ENCODE measurements at places on chromosomes 2 and 18.

DNA sequence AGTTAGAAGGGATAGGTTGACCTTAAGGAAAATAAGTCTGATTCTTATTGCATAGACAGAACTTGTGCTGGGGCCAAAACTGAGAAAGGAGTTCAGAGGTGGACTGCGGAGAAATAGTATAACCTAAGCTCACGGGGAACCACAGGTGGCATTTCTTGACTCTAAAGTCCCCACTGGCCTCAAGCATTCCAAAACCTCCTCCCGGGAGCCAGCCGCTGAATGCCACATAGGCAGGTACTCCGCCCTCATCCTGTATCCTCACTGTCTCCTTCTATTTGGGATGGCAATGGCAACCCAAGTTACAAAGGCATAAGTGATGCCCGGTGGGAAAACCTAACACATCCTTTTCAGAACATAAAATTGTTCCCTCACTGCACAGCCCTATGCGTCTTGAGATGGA lies 173.0 kb downstream of the SP3 start:
- DNase-seq, result no peak

- DNase-seq, result no peak
Measured at GRCh38 chr2:58891828-58892377, 650.8 kb upstream of the FANCL start.

GRCh38 chr2:128510701-128511397 lies 192.2 kb upstream of the HS6ST1 start:
- no peak for DNase-seq

- DNase-seq, result no peak
Measured at GRCh38 chr2:74860521-74860920, 26.6 kb downstream of the HK2 start.

- no peak for DNase-seq
Measured at GRCh38 chr2:215454519-215455246, 18.8 kb upstream of the FN1 start.

DNA sequence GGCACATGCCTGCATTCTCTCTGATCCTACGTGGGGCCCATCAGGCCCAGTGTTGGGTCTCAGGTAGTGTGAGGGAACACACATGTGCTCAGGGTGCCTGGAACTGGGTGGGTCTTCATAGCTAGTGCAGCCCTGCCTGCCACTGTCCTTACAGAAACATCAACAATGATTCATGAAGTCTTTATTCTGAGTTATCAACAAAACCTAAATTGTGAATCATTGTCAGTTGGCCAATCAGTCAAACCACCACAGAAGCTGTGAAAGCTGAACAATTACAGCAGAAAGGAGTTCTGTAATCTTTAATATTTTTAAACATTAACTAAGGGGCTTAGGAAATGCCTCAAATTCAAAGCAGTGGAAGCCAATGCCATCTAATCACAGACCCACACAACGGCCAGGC lies 82.8 kb upstream of the ZNF521 start:
- DNase-seq, result no peak

DNA sequence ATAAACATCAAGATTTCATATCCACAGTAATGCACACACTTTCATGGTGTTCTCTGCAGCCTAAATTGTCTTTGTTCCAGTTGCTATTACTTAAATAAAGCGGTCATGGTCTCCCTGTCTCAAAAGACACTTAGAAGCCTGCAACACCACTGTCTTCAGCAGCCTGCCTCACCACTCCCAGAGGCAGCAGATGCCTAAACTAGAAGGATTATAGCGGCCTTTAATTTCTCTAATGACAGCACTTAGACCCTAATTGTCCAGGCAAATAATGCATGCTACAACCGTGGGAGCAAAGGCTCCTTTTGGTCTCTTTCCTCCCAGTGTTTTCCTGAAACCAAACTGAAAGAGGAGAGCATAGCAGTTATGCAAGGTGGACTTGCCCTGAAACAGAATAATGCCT lies 248.8 kb upstream of the SLC39A10 start:
- no peak for DNase-seq

DNA sequence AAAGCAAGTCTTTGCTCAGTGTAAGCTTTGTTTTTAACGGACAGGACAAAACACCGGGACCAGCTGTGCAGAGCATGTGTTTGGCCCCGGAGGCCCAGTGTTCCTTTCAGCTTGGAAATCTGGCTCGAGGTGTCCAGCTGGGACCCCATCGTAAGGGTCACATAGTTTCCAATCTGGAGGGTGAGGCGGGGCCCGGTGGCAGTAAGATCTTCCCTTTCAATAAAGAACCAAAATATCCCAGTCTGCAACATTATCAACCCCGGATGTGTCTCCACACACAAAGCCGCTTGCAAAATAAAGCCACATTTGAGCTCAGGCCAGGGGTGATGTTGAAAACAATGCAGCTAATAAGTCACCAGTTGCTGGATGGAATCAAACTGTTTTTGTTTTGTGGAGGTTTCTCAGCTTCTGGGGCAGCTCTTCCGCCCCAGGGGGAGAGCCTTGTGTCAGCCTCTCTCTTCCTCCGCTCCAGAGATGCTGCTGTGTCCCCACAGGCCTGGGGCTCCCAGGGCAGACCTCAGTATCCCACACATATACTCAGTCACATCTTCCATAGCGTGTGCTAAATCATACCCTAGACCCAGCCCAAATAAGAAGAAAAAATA lies 138.6 kb upstream of the GLI2 start:
- DNase-seq, result peak; percentile 95

GRCh38 chr18:14922965-14923565 lies 175.1 kb downstream of the ANKRD30B start:
- DNase-seq, result no peak

DNA sequence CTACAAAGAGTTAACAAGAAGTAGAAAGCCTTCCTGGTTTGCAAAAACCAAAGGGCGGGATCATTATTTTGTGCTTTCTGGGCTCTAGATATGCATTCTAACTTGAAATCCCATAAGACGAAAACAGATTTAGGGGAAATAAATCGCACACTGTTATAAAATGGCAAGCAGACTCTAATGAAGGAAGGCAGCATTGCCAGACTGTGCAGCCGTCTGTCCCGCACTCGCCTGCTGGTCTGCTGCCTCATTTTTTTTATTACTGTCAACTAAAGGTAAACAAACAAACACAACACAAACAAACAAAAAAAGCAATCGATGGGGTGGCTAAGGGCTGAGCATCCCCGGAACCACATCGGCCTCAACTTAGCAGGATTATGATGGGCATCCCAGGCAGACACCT lies 24.4 kb downstream of the ZNF521 start:
- no peak for DNase-seq

DNA sequence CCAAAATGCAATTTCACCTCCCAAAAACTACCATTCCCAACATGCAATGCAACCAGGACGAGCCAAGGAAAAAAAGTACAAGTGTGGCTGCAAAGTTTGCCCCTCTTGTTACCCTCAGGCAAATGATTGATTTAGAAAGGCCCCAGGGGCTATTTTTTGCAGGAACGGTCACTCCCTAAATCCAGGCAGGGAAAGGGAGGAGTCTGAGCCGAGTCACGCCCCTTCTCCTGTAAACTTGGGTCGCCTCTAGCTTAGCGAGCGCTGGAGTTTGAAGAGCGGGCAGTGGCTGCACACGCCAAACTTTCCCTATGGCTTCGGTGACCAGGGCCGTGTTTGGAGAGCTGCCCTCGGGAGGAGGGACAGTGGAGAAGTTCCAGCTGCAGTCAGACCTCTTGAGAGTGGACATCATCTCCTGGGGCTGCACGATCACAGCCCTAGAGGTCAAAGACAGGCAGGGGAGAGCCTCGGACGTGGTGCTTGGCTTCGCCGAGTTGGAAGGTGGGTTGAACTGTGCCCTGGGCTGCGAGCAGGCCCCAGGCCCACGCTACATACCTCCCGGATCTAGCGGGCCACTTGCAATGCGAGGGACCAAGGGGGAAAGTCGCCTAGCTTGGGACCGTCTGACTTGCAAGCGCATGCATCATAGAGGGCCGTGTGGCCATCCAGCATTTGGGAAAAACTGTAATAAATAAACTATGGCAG lies at the start of gene GALM:
Gene GALM (plus strand): TSS at position 261 of the 702 bp plus-strand sequence. CDS start 48 bp downstream, at position 309.
- DNase-seq, result peak; percentile 93

GRCh38 chr18:23924813-23925212 lies 89.7 kb upstream of the TTC39C start:
- DNase-seq, result no peak

Data from lower leg skin (tissue), 4 donors.